Sciatic nerve (tissue), 2 donors: ENCODE measurements at places on chromosomes 7 and 10. TPM values are rescaled to one million over a fixed set of nuclear protein-coding genes. Genes with fewer than 3 reads are reported as not detected.

DNA sequence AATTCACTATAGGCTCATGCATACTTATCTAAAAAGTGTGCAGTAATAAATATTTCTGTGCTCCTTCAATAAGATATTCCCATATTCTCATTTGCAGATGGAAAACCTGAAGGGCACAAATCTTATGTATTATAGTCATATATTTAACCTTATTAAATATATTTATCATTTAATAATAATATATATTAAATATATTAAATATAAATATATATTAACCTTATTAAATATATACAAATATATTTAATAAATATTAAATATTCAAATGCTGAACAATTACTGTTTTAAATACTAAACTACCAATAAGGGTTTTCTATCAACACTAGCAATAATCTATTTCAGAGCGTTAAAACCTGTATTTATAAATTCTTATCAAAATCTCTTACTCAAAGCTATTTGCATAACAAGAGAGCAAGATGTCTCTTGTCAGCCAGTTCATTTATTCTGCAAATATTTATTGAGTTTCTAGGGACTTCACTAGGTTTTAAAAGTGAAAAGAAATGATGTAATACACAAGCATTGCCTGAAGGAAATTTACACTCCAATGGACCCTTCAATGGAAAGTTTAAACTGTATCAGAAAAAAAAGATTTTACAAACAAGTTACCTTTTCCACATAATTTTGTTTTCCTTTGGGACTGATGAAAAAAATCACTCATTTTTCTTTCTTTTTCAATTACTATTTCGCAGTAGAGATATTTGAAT is 159.2 kb downstream of the AGMO start:
- no peak for DNase-seq

GRCh38 chr7:17136126-17136525 is 162.3 kb upstream of the AHR start:
- no peak for DNase-seq

- DNase-seq = no peak
Measured at GRCh38 chr10:77921395-77921794, 5.2 kb downstream of the DLG5 start.

GRCh38 chr10:93287775-93288174 is 194.4 kb downstream of the MYOF start:
- no peak for DNase-seq

DNA sequence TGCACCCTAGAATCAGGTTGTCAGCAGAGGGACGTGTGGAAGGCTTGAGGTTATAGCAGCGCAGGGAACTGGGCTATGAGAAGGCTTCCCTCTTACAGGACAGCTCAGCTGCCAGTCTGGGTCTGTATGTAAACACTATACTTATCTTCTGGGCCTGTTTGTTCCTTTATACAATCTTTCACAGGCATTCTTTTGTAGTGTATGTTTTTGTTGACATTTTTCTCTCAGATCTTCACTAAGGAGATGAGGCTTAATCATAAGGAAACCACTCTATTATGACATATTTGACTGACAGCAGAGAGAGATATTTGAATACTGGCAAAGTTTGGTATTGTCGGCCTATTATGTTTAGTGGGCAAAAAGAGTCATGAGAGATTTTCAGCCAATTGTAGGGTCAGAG is 929 bp downstream of the GBF1 start:
- no peak for DNase-seq

- DNase-seq = no peak
Measured at GRCh38 chr10:77463967-77464745, 173.5 kb downstream of the KCNMA1 start.

DNA sequence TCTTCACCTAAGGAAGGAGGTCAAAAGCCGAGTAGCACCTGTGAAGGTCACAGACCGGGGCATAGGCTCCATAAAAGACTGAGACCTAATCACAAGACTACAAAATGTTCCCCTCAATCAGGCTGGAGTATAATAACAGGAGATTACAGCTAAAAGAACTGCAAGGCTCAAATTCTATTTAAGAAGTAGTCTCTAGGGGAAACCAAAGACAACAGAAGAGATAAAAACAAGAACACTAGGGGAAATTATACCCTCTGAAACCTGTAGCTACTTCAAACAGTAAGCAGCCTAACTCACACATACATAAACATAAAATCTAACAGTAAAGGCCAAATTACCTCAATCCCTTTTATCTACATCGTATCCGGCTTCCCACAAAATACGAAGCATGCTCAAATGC is 38.3 kb downstream of the LMBR1 start:
- DNase-seq = no peak

DNA sequence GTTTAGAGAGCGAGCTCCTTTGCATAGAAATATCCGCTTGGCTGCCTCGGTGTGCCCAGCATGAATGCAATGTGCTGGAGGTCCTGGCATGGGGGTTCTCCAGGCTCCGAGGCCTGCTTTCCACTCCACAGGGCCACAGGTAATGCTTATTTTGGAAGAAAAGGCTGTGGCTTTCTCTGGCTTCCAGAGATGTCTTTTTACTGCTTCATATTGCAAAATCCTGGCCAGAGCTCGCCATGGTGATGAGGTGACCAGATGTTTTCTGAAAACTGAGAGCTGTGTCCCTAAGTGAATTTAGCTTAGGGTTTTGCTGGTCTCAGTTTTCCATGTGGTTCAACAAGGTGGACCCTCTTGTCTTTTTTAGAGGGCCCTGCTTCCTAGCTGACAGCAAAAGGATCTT is 65.2 kb downstream of the BMPER start:
- DNase-seq = no peak

Gene CUEDC2
- 101 TPM for total RNA-seq

DNA sequence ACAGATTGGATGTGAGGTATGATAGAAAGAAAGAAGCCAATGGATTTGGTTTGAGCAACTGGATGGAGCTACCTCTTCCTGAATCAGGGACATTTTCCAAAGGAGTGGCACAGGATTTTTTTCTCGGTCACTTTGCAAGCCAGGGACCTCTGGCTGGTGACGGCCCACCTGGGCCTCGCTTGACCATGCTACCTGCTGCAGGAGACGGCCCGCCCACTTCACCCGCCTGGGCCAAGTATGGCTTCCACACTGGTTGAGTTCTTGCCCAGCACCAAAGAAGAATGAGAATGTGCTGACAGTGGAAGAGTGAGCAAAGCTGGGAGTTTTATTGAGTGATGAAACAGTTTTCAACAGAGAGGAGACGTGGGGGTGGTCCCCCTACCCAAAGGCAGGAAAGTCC is 24.5 kb upstream of the SH3PXD2A start:
- no peak for DNase-seq

Gene LRRC4
- 14.7 TPM for total RNA-seq

Gene MACROH2A2
- total RNA-seq = 6.7 TPM

Gene PHKG1
- 2.7 TPM for total RNA-seq

Gene MBL2
- total RNA-seq = not detected

DNA sequence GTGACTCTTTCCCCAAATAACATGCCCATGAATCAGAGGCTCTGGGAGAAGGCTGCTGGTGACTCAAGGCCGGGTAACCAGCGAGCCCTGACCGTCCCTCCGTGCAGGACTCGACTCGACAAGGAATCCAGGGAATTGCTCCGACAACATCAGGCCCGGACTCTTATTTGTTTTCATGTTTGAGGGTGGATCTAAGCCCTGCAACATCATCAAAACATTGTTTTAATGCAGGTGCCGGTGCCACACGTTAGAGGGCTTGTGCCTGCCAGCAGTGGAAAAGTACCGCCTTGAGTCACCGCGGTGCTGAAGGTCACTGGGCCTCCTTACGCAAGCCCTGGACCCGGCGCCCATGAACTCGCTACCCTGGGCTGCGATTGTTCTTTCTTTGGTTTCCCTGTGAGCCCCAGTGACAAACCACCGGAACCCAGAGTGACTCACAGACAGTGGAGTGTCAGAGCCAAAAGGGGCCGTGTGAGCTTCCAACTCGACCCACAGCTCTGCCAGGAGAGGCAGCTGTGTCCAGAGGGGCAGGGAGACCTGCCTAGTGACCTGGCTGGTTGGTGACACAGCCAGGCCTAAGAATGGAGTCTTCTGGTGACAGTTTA is 139.4 kb upstream of the SHH start:
- DNase-seq = no peak

- DNase-seq = no peak
Measured at GRCh38 chr10:130111852-130112180, 1.2 kb upstream of the C10orf143 start.

Gene PRDX3
- 62.3 TPM for total RNA-seq

DNA sequence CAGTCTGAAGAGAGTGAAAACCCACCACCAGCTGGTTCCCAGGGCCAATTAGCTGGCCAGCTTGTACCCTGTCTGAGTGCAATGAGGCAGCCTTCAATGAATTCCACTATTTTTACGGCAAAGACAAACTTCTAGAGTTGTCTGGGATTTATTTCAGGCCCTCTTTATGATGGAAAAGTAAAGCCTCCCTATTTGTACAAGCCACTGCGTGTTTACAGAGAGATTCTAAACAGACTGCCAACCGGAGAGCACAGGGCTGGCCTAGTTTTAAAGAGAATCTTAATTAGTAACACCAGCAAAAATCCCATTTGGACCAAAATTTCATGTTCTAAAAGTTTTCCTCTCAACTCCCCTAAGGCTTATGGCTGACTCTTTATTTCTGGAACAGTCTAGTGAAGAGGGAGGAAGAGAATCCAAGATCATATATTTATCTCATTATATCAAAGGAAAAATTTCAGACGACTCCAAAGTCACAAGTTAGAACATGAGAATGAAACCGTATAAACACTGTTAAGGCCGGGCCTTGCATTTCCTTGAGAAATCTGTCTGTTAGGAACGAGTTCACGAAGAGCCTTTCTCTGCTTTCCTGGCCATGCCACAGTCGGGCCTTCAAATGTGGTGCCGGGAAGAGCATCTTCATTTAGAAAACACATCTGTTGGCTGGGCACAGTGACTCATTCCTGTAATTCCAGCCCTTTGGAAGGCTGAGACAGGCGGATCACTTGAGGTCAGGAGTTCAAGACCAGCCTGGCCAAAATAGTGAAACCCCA is 724.6 kb upstream of the NRP1 start:
- no peak for DNase-seq

GRCh38 chr7:115009736-115010440 is 88.0 kb downstream of the MDFIC start:
- peak; percentile 70 for DNase-seq

GRCh38 chr7:37514497-37514896 is 65.8 kb upstream of the ELMO1 start:
- DNase-seq = no peak
